ENCODE measurements at places on chromosomes 6 and 20.

- no peak for DNase-seq
These were observed 12.8 kb upstream of the PLEKHG1 start for GRCh38 chr6:150586850-150587359.

DNA sequence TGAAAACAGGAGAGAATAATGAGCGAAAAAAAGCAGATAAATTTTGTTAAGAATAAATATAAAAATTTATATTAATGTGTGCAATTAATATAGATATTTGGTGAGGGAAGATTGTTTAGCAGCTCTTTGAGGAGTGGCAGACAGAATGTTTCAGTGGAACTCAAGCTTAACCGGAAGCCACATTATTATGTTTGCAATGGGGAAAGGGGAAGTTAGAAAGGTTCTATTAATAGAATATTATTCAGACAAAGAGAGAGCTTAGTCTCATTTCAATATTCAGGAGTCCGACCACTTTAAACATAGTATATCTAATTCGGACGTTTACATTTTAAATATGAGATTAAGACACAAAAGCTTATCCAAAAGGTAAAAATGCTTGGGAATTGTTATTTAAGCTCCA, 81.6 kb upstream of the KHDRBS2 start:
- DNase-seq, result no peak

- DNase-seq, result no peak
These were observed 179.7 kb upstream of the CDH4 start for GRCh38 chr20:61072398-61072797.

DNA sequence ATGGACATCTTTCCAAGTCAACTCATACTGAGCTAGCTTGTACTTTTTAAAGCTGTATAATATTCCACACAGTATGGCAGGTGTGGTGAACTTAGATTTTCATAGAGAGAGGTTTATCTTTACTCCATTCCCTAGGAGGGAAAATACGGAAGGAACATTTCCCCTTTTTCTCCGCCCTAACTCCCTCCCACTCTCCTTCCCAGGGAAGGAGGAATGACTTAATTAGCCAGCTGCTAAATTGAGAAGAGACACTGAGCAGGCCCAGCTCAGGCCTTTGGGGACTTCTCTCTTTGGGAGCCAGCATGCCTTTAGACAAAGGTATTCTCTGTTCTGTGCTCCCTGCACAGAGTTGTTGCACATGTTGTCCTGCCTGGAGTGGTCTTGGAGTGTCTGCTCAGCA, 46.1 kb downstream of the MBOAT1 start:
- DNase-seq, result no peak

DNA sequence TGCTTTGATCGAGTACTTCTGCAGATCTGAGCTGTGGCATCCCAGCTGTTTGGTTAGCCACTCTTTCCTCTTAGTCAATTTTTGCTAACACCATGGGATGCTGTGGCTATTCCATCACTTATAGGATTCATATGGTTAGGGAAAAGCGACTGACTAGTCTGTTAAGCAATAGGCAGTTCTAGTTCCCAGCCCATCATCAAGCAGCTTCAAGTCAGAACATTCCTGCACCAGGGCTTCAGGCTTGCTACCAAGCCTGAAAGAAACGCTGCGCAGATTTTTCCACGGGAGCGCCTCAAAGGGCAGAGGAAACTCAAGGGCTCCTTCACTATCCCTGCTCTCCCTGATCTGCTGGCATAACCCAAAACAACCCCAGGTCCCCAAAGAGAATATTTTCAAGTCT, 159.8 kb upstream of the SUPT3H start:
- no peak for DNase-seq
